ENCODE measurements at places on chromosomes 6 and 20.
A peak's percentile ranks its signal among the peaks of the same experiment; 100 is the strongest.

DNA sequence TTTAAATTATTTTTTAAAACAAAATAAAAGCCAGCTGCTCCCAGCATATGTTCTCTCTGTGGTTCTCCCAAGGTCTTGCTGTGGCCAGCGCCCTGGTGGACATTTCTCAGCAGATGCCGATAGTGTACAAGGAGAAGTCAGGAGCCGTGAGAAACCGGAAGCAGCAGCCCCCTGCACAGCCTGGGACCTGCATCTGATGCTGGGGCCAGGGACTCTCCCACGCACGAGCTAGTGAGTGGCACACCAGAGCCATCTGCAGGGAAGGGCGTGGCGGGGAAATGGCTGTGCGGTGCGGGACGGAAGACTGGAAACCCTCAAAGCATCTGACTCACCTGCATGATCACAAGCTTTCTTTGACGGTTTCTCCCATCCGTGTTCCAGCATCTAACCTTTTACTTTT, 16.5 kb downstream of the GFRA4 start:
- no peak for DNase-seq

- DNase-seq = no peak
Measured at GRCh38 chr6:19067165-19067564, 680.0 kb downstream of the RNF144B start.

GRCh38 chr6:3384241-3385143, 72.4 kb downstream of the SLC22A23 start:
- DNase-seq = no peak

- no peak for DNase-seq
Measured at GRCh38 chr20:43991982-43992381, 77.3 kb downstream of the TOX2 start.

- DNase-seq = no peak
Measured at GRCh38 chr6:34538581-34538980, 17.5 kb downstream of the SPDEF start.

DNA sequence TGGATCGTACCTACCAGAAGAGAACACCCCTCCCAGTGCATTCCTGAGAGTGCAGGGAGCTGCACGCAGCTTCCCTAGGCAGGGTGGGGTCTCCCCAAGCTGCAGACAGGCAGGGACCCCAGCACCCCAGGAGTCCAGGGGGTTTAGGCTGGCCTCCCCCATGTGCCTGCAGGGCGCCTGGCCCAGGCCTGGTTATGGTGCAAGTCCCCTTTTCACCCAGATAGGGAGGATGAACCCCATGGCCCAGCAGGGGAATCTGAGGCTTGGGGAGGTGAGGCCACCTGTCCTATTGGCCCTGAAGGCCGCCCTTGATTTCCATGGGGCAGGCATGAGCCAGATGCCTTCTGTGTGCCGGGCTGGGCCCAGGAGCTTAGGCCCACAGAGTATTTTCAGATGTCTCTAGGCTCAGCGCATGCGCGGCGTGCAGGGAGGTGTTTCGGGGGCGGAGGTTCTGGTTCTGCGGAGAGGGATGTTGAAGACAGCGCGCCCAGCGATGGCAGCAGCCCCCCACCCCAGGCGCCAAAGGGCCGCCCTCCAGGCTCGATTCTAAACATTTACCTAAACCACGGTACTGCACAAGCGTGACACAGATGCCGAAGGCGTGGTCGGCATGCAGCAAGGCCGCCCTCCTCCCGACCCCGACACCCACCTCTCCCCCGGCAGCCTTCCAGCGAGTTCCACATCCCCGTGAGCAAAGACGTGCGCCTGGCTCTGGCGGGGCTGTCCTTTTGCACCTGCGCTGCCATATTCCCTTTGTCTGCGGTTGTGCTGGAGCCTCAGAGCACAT, 29.4 kb downstream of the COL20A1 start:
- DNase-seq = no peak

- no peak for DNase-seq
Measured at GRCh38 chr6:13863699-13864155, 49.4 kb upstream of the MCUR1 start.

- DNase-seq = no peak
Measured at GRCh38 chr6:39776581-39776980, 15.6 kb upstream of the DAAM2 start.

DNA sequence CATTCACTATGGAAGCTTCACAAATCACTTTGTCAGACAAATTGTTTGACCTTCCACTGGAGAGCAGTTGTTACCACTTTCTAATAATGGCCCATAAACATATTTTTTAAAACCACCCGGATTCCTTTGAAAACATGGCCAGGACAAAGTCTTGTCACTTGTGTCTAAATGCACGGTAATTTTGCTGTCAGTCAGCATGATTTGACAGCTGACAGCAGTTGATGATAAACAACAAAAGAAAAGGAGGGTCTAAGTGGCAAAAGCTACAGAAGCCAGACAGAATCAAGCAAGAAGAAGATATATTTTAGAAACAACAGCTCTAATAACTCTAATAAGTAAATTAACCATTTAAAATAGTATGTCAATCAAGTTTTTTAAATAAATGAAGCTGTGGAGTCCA, 27.7 kb upstream of the CARMIL1 start:
- no peak for DNase-seq

DNA sequence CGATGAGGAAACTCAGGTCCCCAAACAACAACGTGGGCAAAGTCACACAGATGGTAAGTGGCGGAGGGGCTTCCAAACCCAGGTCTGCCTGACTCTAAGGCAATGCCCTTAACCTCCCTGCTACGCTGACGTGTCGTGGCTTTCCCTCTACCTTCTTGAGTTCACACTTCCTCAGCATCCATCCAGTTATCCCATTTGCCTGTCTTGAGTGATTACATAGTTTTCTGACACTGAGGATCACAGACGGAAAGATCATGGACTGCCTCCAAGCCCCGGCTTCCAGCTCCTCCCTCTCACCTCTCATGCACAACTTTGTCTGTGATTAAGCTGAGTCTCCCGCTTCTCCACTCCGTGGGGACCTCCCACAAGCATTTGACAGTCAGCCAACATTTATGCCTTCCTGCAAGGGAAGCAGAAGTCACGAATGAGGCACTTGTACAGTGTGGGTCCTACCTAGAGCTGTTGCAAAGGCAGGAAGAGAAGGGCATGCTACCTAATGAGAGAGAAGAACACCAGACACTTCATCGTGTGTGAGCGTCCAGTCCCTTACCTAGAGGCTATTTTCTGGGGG, 33.8 kb downstream of the TBC1D7 start:
- no peak for DNase-seq

DNA sequence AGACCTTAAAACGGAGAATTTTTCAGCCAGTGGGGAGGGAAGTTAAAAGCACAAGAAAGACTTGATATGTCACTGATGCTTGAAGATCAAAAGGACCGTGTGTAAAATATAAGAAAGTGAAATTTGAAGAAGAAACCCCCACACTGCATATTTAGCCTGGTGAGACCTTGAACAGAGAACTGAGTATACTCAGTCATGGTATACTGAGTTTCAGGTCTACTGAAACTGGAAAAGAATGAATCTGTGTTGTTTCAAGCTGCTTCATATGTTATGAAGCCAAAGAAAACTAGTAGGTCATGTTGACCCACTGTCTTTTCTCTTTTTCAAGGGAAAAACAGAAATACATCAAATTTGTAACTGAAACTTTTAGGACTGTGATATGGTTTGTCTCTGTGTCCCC, 443.8 kb upstream of the GJE1 start:
- no peak for DNase-seq

GRCh38 chr6:24391756-24392405, 10.9 kb upstream of the MRS2 start:
- DNase-seq = no peak

GRCh38 chr20:38730989-38731737, 6.9 kb downstream of the SLC32A1 start:
- DNase-seq = peak; percentile 54

- no peak for DNase-seq
Measured at GRCh38 chr6:118656847-118657451, 5.6 kb upstream of the CEP85L start.
